ENCODE measurements at places on chromosomes 3 and 15.
A peak's percentile ranks its signal among the peaks of the same experiment; 100 is the strongest.

- peak; percentile 45 for DNase-seq
These were observed 9.5 kb downstream of the TYRO3 start for GRCh38 chr15:41568350-41569017.

GRCh38 chr3:37144806-37145205 lies 29.6 kb downstream of the LRRFIP2 start:
- DNase-seq = no peak

DNA sequence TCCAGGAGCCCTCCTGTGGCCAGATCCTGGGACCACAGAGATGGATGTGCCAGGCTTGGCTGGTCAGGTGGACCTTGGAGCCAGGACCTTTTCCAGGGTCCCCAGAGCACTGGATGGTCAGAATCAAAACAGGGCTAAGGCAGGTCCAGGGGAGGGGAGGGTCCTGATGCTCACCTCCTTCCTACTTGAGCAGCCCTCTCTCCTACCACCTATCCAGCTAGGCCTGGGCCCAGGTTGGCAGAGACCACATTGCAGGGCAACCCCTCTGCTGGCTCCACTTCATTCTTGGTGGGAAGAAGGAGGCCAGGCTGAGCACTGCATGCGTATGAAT lies 28.5 kb upstream of the SFMBT1 start:
- DNase-seq = no peak

- DNase-seq = peak; percentile 33
These were observed 20.3 kb upstream of the NR2E3 start for GRCh38 chr15:71790081-71790480.

DNA sequence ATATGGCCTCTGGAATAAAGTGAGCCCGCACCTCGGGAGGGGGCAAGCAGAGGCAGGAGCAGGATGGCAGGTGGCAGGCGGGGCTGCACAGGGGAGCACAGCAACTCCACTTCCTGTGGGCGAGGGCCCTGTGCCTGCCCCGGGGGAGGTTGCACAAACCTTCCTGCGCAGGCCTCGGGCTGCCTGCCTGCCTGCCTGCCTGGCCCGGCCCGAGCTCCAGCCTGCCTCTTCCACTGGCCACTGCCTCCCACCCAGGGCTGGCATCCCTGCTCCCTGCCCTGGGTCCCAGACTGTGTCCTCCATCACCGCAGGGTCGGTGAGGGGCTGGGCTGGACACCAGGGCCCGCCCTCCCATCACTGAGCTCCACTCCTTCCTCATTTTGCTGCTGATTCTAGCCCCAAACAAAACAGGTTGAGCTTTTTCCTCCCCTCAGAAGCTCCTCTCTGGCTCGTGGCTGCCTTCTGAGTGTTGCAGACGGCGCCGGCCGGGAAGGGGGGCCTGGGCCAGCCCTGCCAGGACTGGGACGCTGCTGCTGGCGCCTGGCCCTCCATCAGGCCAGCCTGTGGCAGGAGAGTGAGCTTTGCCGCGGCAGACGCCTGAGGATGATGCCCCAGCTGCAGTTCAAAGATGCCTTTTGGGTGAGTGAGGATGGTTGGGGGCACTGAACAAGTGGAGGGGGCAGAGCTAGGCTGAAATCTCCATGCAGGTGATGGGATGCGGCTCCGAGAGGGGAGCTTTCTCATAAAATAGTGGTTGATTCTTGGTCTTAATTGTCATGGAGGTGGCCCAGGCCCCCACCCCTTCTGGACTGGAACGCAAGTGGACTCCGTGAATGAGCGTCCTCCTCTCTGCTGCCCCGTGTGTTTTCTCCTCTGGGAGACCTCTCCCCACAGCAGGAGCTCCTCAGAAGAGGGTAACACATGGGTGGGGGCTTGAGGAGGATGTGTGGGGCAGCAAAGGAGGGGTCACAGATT lies at the start of gene PSTPIP1:
PSTPIP1 (plus strand) TSS at position 156 of the 975 bp plus-strand sequence; CDS start at position 604, 448 bp downstream.
- DNase-seq = no peak

- DNase-seq = no peak
These were observed 313.4 kb upstream of the DNAJC19 start for GRCh38 chr3:181302960-181303359.

GRCh38 chr15:100338971-100339444 lies 2.8 kb downstream of the ADAMTS17 start:
- peak; percentile 59 for DNase-seq

- peak; percentile 39 for DNase-seq
These were observed 3.6 kb downstream of the TAGLN3 start for GRCh38 chr3:112002096-112002971.

DNA sequence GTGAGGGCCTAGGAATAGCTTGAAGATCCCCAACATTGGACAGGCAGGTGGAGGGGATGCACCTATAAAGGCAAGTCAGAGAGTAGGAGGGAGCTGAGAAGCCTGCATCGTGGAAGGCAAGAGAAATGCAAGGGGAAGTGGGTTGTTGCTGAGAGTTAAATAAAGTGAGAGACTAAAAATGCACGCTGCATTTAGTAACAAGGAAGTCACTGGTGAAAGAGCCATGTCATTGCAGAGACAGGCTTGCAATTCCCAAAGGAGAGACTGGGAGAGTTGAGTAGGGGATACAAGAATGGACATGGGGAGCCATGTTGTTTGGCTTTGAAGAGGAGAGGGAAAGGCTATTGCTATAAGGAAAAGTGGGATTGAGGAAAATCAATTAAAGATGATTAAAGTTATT lies 77.0 kb upstream of the HEG1 start:
- no peak for DNase-seq

DNA sequence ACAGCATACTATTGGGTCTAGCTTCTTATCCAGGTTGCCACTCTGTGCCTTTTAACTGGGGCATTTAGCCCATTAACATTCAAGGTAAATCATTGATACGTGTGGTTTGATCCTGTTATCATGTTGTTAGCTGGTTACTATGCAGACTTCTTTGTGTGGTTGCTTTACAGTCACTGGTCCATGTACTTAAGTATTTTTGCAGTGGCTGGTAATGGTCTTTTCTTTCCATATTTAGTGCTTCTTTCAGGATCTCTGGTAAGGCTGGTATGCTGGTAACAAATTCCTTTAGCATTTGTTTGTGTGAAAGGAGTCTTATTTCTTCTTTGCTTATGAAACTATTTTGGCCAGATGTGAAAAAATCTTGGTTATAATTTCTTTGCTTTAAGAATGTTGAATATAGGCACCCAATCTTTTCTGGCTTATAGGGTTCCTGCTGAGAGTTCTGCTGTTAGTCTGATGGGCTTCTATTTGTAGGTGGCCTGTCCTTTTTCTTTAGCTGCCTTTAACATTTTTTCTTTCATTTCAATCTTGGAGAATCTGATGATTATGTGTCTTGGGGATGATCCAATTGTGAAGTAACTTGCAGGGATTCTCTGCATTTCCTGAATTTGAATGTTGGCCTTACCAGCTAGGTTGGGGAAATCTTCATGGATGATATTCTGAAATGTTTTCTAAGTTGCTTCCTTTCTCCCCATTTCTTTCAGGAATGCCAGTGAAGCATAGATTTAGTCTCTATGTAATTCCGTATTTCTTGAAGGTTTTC lies 39.3 kb downstream of the CCR1 start:
- no peak for DNase-seq

- peak; percentile 14 for DNase-seq
These were observed 35.4 kb upstream of the DUSP7 start for GRCh38 chr3:52091586-52092270.

DNA sequence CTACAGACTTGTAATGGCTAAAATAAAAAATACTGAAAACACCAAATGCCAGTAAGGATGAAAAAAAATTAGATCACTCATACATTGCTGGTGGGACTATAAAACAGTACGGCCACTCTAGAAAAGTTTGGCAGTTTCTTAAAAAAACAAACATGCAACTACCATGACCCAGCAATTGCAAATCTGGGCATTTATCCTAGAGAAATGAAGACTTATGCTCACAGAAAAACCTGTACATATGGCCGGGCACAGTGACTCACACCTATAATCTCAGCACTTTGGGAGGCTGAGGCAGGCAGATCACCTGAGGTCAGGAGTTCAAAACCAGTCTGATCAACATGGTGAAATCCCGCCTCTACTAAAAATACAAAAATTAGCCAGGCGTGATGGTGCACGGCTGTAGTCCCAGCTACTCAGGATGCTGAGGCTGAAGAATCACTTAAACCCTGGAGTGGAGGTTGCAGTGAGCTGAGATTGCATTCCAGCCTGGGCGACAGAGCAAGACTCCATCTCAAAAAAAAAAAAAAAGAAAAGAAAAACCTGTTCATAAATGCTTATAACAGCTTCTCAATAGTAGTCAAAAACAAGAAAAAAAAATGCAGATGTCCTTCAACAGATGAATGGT lies 5.6 kb downstream of the TP53BP1 start:
- DNase-seq = no peak

GRCh38 chr3:46337911-46338310 lies 16.0 kb upstream of the CCR2 start:
- DNase-seq = no peak

- no peak for DNase-seq
These were observed 61.6 kb upstream of the CD200R1L start for GRCh38 chr3:112908252-112908651.

DNA sequence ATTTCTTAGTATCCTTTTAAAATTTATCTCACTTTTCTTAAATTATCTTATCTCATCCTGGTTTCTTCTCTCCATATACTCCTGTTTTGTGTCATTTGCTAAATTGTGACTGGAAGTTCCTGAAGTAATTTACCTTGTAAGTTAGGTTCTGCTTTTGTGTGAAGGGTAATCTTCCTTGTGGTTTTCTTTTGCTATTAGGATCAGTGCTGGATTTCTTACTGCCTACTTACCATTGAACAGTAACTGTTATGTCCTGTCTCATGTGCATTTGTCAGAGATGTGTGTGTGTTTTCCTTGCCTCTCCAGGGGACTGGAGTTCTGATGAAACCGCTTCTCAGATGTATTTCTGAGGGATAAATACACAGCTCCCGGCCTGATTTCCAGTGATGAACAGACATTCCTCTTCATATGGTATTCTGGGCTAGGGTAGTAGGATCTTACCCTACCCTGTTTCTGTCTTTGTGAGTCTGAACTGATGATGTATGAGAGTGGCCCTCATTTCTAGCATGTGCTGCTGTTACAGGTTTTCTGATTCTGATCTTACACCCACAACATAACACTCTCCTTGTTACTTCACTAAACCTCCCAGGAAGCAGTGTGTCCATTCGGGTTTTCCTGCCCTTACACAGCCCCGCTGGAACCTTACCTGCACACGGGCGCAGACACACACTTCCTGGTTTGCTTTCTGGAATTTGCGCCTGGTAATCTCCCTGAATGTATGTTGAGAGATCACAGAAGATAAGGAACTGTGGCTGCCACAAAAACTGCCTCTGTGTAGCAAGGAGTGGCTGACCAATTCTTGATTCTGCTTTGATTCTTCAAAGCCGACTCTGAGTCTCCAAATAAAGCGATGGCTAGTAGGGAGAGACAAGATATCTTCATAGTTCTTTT lies 14.7 kb downstream of the PAK2 start:
- DNase-seq = no peak

- no peak for DNase-seq
These were observed 13.0 kb downstream of the TMEM44 start for GRCh38 chr3:194620196-194620595.

- peak; percentile 31 for DNase-seq
These were observed 7.0 kb downstream of the ADIPOQ start for GRCh38 chr3:186849374-186849975.

- no peak for DNase-seq
These were observed 6.8 kb upstream of the MFSD1 start for GRCh38 chr3:158794936-158795518.

DNA sequence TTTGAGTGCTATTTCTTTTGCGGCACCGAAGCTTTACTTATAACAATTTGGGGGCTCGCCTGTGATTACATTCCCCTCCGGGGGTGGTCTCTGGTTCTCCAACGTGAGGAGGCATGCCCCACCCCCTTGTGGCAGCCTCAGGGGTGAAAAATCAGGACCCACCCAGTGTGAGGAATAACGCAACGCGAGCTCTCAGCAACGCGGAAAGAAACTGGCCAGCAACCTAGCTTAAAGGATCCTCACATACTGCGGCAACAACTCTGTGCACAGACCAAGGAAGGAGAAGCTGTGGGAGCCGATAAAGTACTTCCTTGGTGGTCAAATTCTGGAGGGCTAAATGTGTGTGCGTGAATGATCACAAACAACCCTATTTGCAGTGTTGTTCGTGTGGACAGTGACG lies 5.8 kb downstream of the IQCF1 start:
- no peak for DNase-seq

- DNase-seq = no peak
These were observed 98.3 kb downstream of the ANO10 start for GRCh38 chr3:43523454-43524053.

GRCh38 chr3:53198256-53198977 lies 37.4 kb downstream of the PRKCD start:
- DNase-seq = no peak

GRCh38 chr15:63559753-63560152 lies 37.4 kb upstream of the FBXL22 start:
- no peak for DNase-seq

DNA sequence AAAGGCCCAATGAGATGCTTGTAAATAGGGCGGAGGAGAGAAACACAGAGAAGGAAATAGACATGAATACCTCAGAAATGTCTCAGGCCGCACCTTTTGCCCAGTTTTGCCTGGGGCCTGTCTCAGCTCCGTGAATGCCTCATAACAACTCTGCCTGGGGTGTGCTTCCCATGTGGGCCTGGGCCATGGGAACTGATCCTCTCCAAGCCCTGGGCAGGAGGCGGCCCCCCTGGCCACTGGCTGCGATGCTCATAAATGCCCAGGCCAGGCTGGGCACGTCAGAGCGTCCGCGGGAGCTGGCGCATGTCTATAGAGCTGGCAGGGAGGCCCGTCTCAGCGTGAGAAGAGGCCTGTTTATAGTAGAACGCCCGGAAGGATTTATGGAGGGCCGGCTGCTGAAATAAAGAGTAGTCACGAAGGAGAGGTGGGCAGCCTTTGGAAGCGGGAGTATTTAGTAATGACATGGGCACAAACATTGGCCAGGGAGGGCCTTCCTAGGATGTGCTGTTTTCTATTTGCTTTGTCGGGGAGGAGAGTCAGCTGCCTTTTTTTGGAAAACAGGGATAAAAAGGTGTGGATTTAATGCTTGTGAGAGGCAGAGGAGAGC lies 85.9 kb upstream of the IGF1R start:
- no peak for DNase-seq

DNA sequence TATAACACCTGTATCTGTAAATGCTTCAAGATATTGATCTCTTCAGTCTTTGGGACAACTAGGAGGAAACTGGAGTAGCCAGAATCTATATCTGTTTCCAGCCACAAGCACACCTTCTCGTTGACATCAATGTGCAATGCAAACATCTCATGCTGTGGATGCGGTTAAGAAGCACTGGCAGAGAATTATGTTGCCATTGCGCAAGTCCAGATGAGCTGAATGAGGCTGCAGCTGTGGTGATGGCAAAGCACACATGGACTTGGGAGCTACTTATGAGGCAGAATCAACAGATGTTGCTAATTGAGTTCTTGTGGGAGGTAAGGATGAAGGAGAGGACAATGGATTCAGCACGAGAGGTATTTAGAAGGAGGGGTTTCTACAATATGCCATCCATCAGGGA lies 90.9 kb downstream of the STRIT1 start:
- peak; percentile 94 for DNase-seq

DNA sequence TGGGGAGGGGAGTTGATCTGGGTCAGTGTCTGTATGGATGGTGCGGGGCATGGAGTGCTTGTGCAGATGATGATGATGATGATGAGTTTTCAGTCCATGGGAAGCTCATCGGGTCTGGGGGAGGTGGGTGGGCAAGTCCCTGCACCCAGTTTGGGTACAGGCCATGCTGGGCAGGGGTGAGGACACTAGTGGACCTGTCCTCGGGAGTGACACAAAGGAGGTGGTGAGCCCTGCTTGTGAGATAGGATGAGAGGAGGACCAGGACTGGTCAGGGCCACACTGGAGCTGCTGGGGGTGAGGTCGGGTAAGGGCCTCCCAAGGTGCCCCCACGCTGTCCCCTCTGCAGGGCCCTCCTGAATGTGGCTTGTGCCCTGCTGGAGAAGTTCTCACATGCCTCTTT lies 177.9 kb downstream of the APBA2 start:
- DNase-seq = no peak

Data from fibroblast of skin of abdomen (primary cell).